NCI-H1694 (cell line): ENCODE measurements at places on chromosomes 16 and 17.

DNA sequence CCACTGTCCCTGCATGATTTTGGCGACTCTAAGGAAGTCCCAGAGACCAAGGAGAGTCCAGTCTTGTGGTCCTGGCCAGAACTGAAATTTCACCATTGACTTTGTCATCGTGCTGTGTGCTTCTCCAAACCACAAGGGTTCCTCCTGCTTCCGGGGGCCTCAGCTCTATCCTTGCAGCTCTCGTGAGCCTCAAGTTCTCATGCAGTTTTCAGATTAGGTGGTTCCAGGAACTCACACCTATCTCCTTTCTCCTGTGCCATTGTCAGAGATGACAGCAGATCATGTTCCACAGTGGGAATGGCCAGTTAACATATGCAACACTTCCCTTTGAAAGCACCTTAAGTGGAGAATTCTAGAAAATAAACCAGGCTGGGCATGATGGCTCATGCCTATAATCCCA is 97.9 kb upstream of the CRHR1 start:
- DNase-seq = no peak

- DNase-seq = no peak
Measured at GRCh38 chr17:81057777-81058176, 22.8 kb downstream of the BAIAP2 start.

- DNase-seq = no peak
Measured at GRCh38 chr17:75574404-75575036, 13.1 kb upstream of the MYO15B start.

GRCh38 chr16:19745286-19746010 is 27.4 kb downstream of the IQCK start:
- DNase-seq = no peak

DNA sequence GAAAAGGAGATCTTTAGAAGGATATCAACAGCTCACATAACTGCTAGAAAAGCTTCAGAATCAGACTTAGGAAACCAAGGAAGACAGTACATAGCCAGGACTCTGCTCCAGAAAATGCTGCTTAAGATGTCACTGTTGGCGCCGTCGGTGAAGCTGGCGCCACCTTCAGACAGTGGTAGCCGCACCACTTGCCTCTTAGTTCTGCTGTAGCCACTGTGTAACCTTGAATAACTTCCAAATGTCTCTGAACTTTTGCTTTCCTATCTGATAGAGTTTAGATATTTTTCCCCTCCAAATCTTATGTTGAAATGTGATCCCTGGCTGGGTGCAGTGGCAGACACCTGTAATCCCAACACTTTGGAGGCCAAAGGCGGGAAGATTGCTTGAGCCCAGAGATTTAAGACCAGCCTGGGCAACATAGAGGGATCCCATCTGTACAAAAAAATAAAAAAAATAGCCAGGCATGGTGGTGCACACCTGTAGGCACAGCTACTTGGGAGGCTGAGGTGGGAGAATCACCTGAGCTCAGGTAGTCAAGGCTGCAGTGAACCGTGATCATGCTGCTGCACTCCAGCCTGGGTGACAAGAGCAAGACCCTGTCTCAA is 6.3 kb upstream of the USP31 start:
- no peak for DNase-seq

DNA sequence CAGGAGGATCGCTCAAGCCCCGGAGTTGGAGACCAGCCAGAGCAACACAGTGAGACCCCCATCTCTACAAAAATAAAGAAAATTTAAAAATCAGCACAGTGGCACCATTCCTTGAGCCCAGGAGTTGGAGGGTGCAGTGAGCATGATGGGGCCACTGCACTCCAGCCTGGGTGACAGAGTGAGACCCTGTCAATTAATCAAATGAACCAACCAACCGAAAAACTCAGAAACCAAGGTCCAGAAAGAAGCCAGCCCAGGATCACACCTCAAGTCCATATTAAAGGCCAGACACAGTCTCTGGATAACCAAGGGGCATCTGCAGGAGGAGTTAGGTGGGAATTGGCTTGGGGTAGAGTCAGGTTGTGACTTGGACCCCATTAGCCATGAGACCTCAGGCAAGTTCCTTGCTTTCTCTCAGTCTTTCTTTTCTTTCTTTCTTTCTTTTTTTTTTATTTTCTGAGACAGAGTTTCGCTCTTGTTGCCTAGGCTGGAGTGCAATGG is 2.4 kb downstream of the HSD17B1 start:
- DNase-seq = no peak

DNA sequence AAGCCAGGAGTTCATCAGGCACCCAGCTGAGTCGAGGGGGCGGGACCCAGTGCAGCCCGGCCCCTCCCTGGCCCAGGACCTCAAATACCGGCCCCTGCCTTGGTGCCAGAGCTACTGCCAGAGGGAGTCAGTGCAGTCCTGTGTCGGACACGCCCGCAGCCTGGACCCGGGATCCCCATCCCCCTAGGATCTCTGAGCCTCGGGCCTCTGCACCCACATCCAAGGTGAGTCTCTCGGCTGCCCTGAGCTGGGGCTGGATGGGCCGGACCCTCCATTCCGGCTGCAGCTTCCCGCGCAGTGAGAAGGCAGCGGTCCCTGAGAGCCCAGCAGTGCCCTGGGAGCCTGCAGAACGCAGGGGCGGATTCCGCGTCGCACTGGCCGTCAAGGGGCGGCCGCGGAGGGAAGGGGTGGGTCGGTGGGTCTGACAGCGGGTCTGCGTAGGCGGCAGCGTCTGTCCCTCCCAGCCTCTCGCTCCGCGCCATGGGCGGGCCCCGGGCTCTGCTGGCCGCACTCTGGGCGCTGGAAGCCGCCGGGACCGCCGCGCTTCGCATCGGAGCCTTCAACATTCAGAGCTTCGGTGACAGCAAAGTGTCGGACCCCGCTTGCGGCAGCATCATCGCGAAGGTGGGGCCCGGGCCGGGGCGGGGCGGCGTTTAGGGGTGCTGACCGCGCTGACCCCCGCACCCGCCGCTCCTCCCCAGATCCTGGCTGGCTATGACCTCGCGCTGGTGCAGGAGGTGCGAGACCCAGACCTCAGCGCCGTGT is at the start of gene DNASE1L2:
Gene DNASE1L2 (plus strand): TSS at position 108 of the 765 bp plus-strand sequence. CDS start 373 bp downstream, at position 481.
- no peak for DNase-seq

GRCh38 chr17:20925954-20926353 is 116.9 kb downstream of the USP22 start:
- no peak for DNase-seq

GRCh38 chr17:48544349-48545021 is 424 bp downstream of the HOXB2 start:
- DNase-seq = no peak

- DNase-seq = no peak
Measured at GRCh38 chr17:36703860-36704266, 102.5 kb downstream of the MRM1 start.

- DNase-seq = no peak
Measured at GRCh38 chr17:16472539-16472938, 19.5 kb downstream of the LRRC75A start.

DNA sequence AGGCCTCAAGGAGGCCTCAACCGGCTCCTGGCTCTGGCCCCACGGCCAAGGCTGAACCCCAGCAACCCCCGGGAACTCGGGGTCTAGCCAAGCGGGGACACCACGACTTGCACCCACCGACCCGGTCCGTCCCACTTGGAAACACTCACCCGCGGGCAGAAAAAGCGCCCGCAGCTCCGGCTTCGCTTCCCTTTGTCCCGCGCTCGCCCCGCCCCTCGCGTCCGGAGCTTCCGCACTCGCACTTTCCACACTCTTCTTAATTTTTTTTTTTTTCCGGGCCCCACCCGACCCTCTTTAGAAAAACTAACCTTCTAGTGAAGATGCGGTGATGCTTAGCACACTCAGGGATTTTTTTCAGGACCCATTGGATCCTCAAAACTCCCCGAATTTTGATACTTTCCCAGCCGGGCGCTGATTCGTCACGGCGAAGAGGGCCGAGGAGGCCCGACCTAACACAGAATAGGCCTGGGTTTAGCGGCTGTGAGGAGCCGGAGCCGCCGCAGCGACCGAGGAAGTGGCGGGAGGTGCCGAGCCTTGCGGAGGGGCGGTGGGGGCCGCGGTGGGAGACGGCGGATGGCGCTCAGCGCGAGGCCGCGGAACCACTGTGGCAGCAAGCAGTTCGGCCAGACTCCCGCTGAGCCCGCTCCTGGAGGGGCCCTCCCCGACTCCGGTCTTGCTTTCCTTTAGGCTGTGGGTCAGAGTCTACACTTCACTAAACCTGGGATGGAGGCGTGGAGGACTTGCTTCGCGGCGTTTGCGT is at the start of gene SMARCE1:
Gene SMARCE1 (minus strand): TSS at position 195 of the 760 bp plus-strand sequence. CDS start 2,016 bp downstream, outside the sequence.
- peak; percentile 56 for DNase-seq

DNA sequence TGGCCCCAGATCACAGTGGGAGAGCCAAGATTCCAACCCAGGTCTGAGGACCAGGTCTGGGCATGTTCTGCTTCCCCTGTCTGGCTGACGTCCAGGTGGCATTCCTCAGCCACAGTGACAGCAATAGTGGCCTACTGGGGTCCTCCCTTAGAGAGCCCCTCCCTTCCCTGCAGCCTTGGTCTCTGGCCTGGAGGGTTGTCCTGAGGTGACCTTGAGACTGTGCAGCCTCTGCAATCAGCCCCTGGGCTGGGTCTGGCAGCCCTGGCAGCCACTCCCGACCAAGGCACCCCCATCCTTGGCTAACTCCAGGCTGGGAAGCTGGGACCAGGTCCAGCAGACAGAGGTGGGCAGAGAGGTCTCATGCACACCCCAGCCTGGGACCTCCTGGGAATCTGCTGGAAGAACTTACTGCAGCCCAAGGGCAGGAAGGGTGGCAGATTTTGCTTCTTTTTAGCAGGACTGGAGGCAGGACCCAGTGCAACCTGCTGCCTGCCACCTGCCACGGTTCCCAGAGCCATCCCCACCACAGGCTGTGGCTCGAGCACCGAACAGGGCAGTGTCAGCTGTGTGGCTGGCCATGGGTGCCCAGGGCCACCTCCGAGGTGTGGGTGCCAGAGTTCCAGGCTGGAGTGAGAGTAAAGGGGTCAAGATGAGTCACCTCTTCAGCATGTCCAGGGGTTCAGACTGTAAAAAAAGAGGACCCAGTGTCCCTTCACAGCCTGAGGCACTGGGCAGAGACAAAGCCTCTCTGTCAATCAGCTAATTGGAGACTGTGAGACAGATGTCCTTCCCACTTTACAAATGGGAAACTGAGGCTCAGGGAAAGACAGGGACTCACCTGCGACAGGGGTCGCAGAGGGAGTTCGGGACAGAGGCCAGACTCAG is 12.6 kb downstream of the GRB7 start:
- no peak for DNase-seq

DNA sequence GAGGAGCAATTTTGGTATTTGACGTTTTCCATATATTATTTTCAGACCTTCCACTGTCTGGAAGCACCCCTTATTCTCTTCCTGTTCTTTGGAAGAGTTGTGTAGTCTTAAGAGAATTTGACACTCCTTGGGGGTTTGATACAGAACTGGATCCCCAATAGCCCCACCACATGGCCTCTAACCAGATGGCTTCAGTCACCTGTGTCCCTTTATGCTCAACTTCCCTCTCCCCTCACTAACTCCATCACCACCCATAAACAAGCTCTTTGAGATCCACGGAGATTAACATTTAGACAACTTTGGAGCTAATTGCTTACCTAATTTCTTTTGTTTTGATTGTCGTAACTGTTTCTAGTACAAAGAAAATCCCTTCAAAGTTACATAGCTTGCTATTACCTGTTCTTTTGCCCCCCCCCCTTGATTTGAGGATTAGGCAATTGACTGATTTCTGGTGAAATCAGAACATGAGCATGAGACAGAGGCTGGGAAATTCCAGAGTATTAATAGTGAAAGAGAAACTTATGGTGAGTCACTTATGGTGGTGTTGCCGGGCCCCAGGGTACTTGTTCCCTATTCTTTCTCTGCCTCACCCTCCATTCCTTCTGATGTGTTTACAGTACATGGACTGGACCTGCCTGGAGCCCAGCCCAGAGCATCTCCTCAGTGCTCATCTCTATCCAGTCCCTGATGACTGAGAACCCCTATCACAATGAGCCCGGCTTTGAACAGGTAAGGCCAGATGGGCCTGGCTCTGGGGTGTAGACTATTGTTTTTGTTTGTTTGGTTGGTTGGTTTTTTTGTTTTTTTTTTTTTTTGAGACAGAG is 7.5 kb downstream of the UBE2Z start:
- no peak for DNase-seq

- no peak for DNase-seq
Measured at GRCh38 chr17:65518256-65518655, 43.2 kb downstream of the AXIN2 start.

- no peak for DNase-seq
Measured at GRCh38 chr17:72204742-72205141, 83.9 kb downstream of the SOX9 start.
